ENCODE measurements at places on chromosomes 5 and 9.

- DNase-seq: no peak
Observed at GRCh38 chr5:13189532-13189931, 755.0 kb downstream of the DNAH5 start.

DNA sequence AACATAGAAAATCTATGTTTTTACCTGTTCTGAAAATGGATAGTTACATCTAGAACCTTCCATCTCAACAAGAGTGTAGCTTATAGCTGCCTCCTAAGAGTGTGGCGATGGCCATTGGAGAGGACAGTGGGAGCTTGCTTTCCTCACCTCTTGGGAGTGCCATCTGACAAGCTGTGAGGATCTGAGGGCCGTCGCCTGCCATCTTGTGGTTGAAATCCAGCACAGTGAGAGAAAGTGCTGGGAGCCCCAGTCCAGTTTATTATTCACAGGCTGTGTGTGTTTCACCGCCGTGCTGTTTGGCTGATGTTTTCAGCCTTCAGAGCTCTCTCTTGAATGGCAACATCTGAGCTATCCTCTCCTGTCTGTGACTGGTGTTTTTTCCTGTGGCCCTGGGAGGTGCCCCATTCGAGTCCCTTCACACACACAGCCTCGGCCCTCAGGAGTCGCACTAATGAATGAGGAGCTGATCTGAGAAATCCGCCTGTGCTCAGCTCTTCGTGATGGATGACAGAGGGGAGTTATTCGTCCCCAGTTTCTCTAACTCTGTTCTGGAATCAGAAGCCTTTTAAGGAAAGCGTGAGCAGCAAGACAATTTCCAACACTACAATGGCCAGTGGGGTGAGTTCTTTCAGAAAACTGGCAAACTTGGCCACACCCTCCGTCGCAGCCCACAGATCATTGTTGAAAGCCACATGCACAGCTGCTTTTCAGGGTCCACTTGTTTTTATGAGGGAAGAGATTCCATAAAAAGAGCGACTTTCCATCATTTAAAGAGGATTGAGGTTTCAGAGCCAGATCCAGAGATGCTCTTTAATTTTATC lies 170.3 kb downstream of the PDZD2 start:
- peak; percentile 32 for DNase-seq

GRCh38 chr5:100252944-100253343 lies 282.2 kb upstream of the FAM174A start:
- no peak for DNase-seq

DNA sequence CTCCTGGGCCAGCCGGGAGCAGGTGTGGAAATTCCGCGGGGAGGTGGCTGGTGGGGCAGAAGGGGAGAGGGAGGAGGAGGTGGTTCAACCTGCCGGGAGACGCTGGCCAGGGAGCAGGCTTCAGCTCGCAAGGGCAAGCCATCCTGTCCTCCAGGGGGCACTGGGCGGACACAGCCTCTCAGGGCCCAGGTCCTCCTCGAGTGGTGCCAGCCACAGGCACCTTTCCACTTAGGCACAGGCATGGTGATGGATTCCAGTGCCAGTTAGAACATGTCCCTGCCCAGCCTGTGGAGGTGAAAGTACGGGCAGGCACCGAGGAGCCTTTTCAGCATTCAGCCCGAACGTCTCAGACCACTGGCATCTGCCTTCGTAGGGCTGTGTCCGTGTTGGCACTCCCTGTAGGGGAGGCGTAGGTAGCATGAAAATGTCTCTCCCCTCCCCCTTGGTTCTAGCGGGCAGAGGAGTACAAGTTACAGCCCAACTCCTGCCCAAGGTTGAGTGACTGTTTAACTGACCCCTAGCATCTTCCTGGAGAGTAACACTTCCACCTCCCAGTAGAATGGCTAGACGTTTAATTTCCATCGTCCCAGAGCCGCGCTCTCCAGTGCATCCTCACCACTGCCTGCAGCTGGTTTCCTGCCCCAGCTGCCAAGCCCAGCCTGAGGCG lies 48.9 kb downstream of the DAB2IP start:
- DNase-seq: peak; percentile 23

DNA sequence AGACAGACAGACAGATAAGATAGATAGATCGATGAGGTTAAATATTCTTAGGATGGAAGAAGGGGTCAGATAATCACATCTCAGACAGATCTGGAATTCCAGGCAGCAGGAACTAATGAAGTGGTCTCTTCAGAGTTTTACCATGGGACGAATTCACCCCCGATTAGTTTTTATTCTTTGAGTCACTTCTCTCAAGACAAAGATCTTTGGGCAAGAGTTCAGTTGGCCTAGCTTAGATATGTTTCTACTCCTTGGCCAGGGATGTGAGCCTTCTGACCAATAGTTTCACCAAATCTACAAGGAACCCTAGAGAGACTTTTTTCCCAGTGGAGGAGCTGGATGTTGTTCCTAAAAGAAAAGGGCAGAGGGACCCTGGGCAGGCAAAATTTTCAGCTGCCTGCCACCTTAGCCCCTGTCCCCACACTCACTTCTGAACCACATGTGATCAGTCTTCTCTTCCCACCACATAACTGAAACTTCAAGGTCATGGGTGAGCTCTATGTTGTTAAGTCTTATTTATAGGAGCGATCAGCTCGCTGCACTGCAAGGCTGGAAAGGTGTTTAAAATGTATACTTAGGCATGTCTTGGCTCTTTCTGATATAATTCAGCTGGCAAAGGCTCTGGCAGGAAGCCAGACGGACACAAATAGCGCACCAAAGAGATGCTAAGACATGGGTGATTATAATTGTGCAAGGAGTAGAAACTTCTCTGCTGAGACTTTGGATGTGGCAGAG lies 132.9 kb downstream of the PALM2AKAP2 start:
- DNase-seq: no peak

- no peak for DNase-seq
Observed at GRCh38 chr9:126563556-126563955, 50.2 kb upstream of the LMX1B start.

GRCh38 chr5:6631441-6631840 lies 1.4 kb downstream of the NSUN2 start:
- no peak for DNase-seq

- DNase-seq: no peak
Observed at GRCh38 chr9:87889882-87890252, 7.2 kb downstream of the SPATA31E1 start.

- DNase-seq: no peak
Observed at GRCh38 chr5:51544031-51544785, 161.0 kb downstream of the ISL1 start.

GRCh38 chr5:111934511-111934910 lies 177.5 kb upstream of the NREP start:
- DNase-seq: no peak

DNA sequence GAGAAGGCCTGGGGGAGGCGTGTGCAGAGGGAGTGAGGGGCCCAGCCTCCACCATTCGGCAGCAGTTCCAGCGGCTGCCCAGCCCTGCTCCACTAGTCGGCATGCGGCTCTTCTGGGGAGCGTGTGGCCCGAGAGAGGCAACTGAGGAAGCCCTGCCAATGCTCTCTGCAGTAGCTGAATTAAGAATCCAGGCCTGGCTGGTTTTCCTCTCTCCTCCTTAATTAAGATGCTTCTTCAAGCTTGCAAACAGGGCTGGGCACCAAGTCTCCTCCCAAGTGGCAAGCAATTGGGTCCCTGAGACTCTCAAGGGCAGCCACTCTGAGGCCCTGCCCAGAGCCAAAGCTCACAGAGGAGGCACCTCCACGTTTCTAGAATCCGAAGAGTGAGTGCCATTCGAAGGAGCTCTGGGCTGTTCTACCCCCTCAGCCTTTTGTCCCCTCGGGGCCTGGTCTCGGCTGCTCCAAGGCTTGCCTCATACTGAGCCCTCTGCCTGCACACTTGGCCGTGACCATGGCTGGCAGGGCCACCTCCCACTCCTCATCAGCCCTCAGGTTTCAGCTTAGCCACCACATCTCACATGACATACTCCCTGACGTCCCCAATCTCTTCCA lies 75.4 kb upstream of the LRRTM2 start:
- DNase-seq: no peak

GRCh38 chr5:87671146-87671545 lies 258.4 kb upstream of the CCNH start:
- no peak for DNase-seq

- DNase-seq: no peak
Observed at GRCh38 chr9:120256146-120256545, 323.8 kb downstream of the CDK5RAP2 start.

DNA sequence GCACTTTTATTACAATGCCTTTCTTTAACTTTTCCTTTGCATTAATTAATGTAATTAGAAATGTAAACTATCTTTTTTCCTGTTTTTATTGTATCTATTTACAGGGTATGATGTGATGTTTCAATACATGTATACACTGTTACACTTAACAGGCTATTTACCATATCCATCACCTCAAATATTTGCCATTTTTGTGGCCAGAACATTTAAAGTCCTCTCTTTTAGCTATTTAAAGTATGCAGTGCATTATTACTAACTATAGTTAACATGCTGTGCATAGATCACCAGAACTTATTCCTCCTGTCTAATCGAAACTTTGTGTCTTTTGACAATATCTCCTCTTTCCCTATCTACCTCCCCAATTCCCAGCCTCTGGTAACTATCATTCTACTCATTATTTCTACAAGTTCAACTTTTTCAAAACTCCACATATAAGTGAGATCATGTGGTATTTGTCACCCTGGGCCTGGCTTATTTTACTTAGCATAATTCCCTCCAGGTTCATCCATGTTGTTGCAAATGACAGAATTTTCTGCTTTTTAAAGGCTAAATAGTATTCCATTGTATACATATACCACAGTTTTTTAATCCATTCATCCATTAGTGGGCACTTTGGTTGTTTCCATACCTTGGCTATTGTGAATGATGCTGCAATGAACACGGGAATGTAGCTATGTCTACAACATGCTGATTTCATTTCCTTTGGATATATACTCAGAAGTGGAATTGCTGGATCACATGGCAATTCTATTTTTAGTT lies 32.8 kb downstream of the OR2K2 start:
- no peak for DNase-seq

DNA sequence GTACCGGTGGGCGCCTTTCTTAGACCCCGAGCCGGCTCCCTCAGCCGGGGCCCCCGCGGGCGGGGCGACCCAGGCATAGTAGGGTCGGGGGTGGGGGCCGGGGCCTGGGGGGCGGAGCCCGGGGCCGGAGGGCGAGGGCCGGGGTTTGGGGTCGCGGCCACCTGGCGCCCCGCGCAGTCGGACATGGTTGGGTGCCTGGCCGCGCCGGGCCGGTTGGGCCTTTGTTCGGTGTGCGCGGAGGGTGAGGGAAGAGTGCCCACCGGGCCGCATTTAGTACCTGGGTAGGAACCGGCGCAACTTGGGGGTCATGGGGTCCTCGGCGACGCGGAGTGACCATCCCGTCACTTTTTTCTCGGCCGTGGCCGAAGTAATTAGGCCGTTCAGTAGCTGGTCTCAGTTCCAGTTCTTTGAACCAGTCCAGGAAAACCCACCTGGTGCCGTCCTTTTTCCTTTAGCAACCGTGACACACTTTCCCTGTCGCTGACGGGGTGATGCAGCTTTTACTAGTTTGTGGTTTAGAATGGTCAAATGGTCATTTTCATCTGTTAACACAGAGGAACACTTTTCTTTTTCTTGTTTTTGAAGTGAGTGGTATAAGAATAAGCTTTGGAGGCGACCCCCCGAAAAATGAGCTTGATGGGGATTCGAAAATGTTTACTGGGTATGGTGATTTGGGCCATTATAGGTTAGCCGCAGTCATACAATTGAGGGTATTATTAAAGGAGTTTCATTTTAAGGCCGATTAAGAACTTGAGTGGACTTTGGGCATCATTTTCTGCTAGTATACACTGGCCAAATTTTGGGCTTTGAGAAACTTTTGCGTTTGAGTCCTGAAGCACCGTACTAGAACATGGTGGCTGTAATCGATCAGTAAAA lies 589 bp downstream of the CKS2 start:
- DNase-seq: peak; percentile 30

- DNase-seq: no peak
Observed at GRCh38 chr9:134602547-134603362, 38.8 kb upstream of the COL5A1 start.

DNA sequence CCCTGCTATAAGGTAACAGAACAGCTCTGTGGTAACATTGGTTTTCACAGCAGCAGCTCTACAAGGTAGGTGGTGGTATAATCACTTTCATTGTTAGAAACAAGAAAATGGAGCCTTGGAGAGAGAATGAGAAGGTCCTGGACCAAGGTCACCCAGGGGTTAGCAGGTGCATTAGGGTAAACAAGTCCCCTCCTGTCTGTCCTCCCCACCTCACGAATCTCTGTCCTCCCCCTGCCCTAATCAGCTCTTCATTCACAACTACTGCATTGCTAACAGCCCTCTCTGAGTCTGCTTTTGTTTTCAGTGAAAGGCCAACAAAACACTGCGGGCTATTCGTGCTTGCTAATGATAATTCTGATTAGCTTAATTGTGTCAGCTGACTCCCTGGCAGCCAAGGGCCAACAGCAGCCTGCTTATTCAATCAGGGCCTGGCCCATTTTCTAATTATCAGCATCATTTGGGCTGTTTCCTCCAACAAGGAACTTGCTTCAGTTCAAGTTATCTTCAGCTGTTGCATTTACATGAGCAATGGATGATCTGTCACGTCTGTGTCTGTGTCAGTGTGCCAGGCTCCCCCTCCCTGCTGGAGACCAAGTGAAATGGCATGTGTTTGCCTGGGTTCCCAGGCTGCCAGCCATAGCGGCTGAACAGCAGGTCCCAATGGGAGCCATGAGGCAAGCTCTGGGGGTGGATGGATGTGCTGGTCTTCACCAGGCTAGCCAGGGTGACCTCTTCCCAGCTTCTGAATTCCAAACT lies 56.7 kb upstream of the EQTN start:
- no peak for DNase-seq

DNA sequence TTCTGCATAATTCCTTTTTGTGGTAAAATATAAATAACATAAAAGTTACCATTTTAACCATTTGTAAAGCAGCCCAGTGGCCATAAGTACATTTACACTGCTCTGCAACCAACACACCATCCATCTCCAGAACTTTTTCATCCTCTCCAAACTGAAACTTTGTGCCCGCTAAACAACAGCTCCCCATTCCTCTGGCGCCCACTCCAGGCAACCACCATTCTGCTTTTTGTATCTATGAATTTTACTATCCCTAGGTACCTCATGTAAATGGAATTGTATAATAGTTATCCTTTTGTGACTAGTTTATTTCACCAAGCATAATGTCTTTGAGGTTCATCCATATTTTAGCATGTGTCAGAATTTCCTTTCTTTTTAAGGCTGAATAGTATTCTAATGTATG lies 141.1 kb downstream of the DMXL1 start:
- no peak for DNase-seq

- no peak for DNase-seq
Observed at GRCh38 chr5:137792303-137792702, 38.1 kb upstream of the HNRNPA0 start.

- DNase-seq: no peak
Observed at GRCh38 chr5:121863753-121864285, 12.1 kb downstream of the FTMT start.

- DNase-seq: no peak
Observed at GRCh38 chr9:94941211-94941875, 214.8 kb downstream of the AOPEP start.

Data from NCI-H526 (cell line).